Chondrocyte (in vitro differentiated cells): ENCODE measurements at places on chromosomes 5 and 9. TPM values are rescaled to one million over a fixed set of nuclear protein-coding genes. Genes with fewer than 3 reads are reported as not detected.

- peak; percentile 82 for DNase-seq
Measured at GRCh38 chr9:135504262-135505243, 4.1 kb downstream of the MRPS2 start.

- DNase-seq, result peak; percentile 33
Measured at GRCh38 chr9:123416176-123416575, 60.2 kb downstream of the CRB2 start.

DNA sequence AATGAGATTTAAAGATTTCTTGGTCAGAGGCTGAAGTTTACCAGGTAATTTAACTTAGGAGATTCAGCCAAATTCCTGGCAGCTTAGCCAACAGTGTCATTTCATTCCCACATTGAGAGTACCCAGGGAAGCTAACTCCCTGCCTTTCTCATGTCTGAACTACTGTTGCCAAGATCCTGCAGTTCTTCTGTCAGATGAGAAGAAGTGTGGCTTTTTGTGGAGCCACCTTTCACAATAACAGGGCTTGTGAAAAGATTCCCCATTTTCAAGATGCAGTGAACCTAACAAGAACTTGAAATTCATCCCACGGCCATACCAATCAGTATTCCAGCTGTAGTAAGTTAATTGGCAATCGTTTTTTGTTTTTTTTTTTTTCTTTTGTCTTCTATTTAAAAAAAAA lies 176.4 kb downstream of the XRCC4 start:
- no peak for DNase-seq

- no peak for DNase-seq
Measured at GRCh38 chr5:132300577-132301343, 6.6 kb downstream of the SLC22A4 start.

- peak; percentile 60 for DNase-seq
Measured at GRCh38 chr9:89655990-89656657, 51.3 kb downstream of the GADD45G start.

- DNase-seq, result no peak
Measured at GRCh38 chr9:129487658-129488483, 133.0 kb downstream of the C9orf50 start.

GABRA1 gene
- not detected in 3 replicates for total RNA-seq

PRRT1B gene
- not detected in 3 replicates for total RNA-seq

DNA sequence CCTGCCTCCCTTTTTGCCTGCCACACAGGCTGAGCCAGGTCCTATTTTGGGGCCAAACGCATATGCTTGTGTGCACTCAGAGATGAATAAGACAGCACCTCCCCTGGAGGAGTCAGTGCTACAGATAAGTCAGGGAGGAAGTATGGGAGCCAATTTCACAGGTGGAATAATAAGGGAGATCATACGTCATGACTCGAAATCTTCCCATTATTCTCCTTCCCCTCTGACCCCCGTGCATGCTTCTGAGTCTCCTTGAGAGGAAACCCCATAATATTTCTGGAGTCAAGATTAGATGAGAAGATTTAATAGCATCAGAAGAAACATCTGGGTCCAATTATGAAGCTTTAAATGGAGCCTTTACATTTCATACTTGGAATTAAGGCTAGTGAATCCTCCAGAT lies 15.1 kb upstream of the ZCCHC7 start:
- DNase-seq, result no peak

SOWAHA gene
- not detected in 3 replicates for total RNA-seq

GRCh38 chr5:80959768-80960442 lies at the start of gene RASGRF2:
Gene RASGRF2 (plus strand): TSS chr5:80960363. CDS start chr5:80960739, 376 bp downstream.
- no peak for DNase-seq

C6 gene
- not detected in 3 replicates for total RNA-seq

EIF4E1B gene
- total RNA-seq, result not detected in 3 replicates

DNA sequence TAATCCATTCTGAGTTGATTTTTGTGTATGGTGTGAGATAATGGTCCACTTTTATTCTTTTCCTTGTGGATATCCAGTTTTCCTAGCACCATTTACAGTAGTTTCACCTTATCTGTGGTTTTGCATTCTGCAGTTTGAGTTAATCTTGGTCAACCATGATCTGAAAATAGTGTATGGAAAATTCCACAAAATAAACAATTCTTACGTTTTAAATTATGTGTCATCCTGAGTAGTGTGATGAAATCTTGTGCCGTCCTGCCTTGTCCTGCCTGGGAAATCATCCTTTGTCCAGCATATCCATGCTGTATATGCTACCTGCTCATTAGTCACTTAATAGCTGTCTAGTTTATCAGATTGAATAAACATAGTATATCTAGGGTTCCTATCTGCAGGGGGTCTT lies 42.1 kb downstream of the CDC42SE2 start:
- no peak for DNase-seq

NPR3 gene
- 255 to 315 TPM (median 261 TPM) in 3 replicates for total RNA-seq

MAP1B gene
- total RNA-seq, result 316 to 411 TPM (median 409 TPM) in 3 replicates

DNA sequence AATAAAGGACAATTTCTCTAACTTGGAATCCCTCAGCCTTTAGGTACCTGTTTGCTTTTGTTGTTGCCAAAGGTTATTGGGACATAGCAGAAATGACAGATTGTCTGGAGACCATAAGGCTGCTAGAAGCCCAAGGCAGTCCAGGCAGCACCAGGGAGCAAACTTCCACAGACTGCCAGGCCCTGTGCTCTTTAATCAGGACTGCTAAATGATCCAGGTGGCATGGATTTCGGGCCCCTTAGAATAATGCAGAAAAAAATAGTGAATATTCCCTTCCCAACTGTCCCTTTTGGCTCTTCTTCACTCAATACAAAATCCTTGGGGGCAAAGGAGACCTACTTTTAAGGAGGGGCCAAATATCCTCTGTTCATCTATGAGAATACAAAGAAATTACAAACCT lies 73.9 kb downstream of the GABRA1 start:
- no peak for DNase-seq

MAT2B gene
- total RNA-seq, result 27.9 to 35.9 TPM (median 28.7 TPM) in 3 replicates
